ENCODE measurements at places on chromosomes 4 and X.

GRCh38 chr4:127219232-127219631 lies 413.5 kb upstream of the INTU start:
- no peak for DNase-seq

DNA sequence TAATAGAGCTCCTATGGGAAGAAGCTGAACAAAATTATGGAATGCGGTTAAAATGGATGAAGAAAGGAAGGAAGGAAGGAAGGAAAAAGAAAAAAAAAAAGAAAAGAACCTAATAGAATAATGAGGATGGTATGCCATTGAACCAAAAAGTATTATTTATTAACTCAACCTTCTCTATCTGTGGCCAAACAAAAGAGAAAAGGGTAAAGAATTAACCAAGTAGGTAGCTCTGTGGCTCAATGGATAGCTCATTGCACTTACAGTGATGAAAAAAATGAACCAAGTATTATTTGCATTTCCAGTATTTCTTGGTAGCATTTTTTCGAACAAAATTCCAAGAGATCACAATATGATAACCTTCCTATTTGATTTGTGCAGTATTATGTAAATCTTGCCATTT lies 56.9 kb upstream of the SLC39A8 start:
- DNase-seq: no peak

- no peak for DNase-seq
Measured at GRCh38 chrX:97315939-97316338, 432.2 kb downstream of the RPA4 start.

GRCh38 chr4:176077561-176077960 lies 11.9 kb downstream of the WDR17 start:
- no peak for DNase-seq

- DNase-seq: no peak
Measured at GRCh38 chr4:98290511-98290910, 29.3 kb downstream of the RAP1GDS1 start.

DNA sequence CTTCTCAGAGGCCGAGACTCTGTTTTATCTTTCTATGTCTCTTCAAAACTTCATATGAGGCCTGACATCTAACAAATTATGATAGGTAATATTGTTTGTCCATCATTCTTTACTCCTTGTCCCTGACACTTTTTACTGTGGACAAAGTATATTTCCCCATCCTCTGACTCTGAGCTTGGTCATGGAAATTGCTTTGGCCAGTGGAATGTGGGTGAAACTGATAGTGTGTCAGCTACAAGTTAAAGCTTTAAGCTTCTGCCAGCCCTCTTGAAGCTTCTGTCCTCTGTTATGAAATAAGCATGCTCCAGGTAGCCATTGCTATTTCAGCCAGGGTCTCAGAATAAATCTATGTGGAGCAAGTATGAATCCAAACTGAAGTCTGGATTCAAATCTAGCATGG lies 604.6 kb downstream of the BCOR start:
- DNase-seq: no peak

DNA sequence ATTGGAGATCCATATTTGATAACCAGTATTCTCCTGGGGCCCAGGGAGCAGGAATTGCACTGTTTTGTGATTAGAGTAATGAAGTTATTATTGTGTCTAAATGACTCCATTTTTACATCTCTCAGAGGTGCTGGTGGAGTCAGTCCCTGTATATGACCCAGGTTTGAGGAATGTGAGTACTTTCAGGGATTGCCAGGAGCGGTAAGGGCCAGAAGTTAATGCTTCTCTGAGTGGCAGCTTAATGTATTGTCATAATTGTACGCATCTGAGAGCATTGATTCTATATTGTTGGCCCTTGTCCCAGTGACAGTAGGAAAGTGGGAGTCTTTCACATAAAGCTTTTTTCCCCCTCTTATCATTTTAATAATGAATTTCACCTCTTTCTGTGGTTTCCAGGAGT lies 146.2 kb downstream of the GATB start:
- no peak for DNase-seq

DNA sequence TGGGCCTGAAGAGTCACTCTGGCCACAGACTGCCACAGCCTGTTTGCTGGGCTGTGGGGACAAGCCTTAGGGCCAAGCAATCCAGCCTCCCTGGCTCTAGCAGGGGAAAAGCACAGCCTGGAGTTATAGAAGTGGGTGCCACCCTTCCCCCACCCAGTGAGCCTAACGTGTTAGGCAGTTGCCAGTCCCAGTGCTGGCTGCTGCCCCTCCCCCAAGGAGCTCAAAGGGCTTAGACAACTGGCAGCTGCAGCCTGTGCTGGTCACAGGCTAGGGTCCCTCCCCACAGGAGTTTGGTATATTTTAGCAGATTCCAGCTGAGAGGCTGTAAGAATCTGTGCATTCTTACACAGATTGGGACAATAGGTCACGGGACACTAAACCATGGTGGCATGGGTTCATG lies 370.3 kb upstream of the FGF16 start:
- DNase-seq: no peak

DNA sequence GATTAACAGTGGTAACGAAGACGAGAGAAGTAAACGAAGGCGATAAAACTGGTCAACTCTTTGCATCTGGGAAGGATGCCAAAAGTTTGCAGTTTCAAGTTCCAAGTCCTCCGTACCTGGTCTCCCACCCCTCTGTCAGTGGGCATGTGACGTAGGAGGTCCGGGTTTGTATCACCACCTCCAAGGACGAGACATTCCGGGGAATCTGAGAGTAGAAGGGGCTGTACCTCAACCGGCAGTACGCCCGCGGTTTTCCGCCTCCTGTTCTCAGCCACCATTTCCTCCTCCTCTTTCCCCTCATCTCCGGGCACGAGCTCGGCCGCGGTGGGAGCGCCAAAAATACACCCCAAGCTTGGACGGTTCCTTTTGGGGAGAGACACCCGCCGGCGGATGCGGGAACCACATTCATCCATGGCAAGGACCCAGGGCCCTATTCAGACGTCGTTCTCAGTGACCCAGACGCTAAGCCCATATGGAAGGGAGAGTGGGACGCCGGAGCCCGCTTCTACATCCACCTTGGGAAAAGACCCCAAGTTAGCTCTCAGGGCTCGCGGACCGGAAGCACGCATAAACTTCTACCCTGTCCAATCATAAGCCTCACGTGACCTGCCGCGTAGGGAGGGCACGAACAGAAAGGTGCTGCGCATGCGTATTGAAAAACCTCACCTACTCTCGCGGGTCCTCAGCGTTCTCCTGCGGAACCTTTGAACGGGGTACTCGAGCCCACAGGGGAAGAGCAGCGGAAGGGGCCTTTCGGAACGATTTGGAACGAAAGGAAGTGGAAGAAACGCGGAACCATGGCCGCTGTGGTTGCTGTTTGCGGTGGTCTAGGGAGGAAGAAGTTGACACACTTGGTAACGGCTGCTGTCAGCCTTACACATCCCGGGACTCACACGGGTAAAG lies at the start of the genes HELQ and MRPS18C:
HELQ (minus strand) TSS at position 543 of the 903 bp plus-strand sequence; CDS start at position 413, 130 bp downstream.
MRPS18C (plus strand) TSS at position 778 of the 903 bp plus-strand sequence; CDS start at position 798, 20 bp downstream.
- DNase-seq: peak; percentile 98

- DNase-seq: no peak
Measured at GRCh38 chr4:92952426-92952825, 648.7 kb downstream of the GRID2 start.

Measured in natural killer cell treated with Interleukin-12 subunit alpha and Interleukin-12 subunit beta and Interleukin-15 and Interleukin-18, amount 100 ng/mL, for 72 hours (primary cell).